Stimulated activated CD8-positive, alpha-beta memory T cell treated with anti-CD3 and anti-CD28 coated beads, Interleukin-12 subunit alpha, Interleukin-12 subunit beta, amount 100 ng/mL, for 4 hours (primary cell): ENCODE measurements at places on chromosomes 13 and 19.

DNA sequence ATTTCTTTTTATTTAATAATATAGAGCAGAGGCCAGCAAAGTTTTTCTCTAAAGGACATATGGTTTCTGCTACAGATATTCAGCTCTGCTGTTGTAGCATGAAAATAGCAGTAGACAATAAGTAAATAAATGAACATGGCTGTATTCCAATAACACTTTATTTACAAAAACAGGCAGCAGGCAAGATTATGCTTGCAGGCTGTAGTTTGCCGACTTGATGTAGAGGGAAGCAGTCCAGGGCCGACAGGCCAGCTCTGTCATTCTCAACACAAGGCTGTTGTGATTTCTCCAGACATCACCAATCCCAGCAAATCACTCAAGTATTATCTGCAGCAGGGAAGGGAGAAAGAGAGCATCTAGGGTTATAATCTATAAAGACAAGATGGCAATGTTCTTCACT lies 1062.5 kb upstream of the PCDH9 start:
- DNase-seq, result no peak

DNA sequence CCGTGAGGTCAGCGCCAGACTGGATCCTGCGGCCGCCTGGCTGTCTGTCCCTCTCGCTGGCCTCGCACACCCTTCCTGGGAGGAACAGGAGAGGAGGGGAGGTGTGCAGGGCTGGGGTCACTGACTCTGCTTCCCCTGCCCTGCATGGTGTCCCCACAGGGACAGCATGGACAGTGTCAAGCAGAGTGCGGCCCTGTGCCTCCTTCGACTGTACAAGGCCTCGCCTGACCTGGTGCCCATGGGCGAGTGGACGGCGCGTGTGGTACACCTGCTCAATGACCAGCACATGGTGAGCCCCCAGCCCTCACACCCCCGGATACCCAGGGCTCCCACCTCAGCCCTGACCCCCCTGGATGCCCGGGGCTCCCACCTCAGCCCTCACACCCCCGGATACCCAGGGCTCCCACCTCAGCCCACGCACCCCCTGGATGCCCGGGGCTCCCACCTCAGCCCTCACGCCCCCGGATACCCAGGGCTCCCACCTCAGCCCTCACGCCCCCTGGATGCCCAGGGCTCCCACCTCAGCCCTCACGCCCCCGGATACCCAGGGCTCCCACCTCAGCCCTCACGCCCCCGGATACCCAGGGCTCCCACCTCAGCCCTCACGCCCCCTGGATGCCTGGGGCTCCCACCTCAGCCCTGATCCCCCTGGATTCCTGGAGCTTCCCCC lies 21.2 kb downstream of the FUZ start:
- no peak for DNase-seq

GRCh38 chr19:23436318-23436717 lies 41.0 kb upstream of the ZNF91 start:
- no peak for DNase-seq

- no peak for DNase-seq
These were observed 2.3 kb upstream of the ZNF837 start for GRCh38 chr19:58382997-58383603.
